BE2C (cell line): ENCODE measurements at places on chromosomes 2 and 18.

- DNase-seq: no peak
Measured at GRCh38 chr2:241020201-241020600, 21.8 kb downstream of the SNED1 start.

GRCh38 chr2:75170889-75171288 is 28.4 kb downstream of the TACR1 start:
- DNase-seq: no peak

DNA sequence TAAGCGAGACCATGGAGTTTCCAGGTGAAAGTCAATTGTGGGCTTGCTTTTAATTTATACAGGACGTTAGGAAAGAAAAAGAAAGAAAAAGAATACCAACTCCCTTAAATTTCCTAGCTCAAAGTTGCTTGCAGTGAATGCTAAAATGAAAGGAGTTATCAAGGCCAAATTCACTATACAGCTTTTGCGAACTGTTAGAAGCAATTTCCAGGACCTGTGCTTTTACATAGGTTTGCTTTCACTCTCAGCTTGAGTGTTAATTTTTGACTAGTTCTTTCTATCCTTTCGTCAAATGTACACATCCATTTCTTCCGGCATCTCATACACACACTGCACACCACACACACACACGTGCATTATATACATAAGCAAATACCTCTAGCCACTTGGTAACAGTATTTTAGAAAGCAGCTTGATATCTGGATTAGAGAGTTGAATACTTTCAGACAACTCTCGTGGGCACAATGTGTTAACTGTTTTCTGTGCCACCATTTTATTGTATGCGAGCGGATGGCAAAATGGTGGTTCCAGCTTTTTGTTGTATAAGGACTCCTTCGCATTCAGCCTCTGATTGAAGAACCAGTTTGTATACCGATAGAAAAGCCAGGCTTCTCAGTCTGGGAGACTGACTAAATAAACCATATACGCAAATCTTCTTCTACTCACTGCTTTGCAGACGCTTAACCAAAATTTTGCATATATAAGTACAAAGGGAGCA is 381.8 kb downstream of the MTX2 start:
- no peak for DNase-seq

DNA sequence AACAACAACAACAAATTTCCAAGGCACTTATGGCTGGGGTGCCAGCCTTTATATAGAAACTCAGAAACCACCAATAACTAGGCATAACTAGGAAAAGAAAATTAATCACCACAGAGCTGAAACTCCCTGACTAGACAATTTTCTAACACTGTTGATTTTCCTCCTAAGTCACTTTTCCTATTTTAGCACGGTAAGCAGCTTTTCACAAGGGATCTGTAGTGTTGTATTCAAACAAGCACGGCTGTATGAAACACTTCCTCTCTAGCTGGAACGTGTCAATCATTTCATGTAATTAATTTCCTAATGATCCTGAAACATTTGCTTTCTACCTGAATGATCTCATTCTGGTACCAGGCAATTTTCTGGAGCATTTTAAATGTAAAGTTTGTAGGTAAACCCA is 645.0 kb downstream of the IRS1 start:
- DNase-seq: no peak

- no peak for DNase-seq
Measured at GRCh38 chr2:172734711-172735581, 699 bp upstream of the RAPGEF4 start.

- no peak for DNase-seq
Measured at GRCh38 chr2:151808258-151809072, 19.8 kb downstream of the ARL5A start.

GRCh38 chr2:193868833-193869232 is 1674.1 kb upstream of the TMEFF2 start:
- DNase-seq: peak; percentile 20

DNA sequence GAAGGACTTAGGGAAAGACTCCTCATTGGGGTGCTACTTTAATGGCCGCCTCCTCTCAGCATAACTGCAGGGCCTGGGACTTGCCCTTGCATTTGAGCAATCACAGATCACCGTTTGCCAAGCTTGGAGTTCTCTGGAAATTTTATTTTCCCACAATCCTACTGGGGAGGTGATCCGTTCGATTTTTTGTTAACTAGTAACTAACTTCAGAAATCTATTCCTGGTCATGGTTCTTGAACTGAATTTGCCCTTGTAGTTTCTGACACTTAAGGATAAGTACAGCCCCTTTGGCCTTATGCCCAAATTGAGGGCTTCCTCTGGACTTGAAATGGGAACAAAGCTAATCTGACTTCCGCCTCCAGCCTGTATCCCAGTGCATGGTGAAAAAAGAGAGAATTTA is 60.5 kb upstream of the ST3GAL5 start:
- no peak for DNase-seq

DNA sequence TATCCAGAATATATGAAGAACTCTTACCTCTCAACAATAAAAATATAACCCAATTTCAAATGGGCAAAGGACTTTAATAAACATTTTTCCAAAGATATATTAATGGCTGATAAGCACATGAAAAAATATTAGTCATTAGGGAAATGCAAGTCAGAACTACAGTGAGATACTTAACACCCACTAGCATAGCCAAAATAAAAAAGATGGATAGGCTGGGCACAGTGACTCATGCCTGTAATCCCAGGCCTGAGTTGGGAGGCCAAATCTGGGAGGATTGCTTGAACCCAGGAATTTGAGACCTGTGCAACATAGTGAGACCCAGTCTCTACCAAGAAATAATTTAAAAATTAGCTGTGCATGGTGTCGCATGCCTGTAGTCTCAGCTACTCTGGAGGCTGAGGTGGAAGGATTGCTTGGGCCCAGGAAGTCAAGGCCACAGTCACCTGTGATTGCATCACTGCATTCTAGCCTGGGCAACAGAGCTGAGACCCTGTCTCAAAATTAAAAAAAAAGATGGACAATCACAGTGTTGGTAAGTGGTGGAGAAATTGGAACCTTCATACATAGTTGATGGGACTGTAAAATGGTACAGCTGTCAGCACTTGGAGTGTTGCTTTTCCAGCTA is 25.1 kb downstream of the MARCHF7 start:
- no peak for DNase-seq

DNA sequence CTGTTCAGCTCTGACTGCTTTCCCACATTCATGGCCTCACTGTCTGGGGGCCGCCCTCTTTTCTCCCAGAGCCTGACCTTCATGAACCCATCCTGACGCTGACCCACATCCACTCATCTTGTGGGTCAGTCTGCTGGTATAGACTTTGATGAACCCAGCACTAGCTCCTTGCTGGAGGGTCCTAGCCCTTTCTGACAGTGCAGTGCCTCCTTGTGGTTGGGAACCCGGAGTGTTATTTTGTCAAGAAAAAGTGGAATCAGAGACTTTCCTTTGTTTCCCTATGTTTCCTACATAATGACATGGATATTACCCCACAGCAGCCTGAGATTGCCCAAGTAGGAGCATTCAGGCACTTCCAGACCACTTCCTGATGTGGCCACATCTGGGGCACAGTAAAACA is 19.3 kb upstream of the OSR1 start:
- no peak for DNase-seq

DNA sequence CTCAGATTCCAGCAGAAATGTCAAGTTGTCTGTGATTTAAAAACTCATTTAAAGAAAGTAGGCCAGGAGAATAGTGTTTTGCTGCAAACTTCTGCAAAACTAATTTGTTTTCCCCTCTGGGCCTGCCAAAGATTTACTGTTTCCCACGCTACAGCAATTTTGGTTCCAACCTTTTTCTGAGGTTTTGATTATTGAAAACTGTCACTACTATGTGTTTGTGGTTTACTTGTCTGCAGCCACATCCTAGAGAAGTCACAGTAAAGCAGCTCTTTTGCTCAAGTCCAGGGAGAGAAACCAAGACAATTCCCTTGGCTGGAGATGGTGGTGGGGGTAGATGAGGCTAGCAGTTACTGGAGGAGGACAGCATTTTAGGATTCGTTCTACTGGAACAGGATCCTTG is 12.8 kb downstream of the IL1R2 start:
- no peak for DNase-seq

GRCh38 chr2:64145714-64146113 is 1.5 kb upstream of the PELI1 start:
- DNase-seq: no peak

GRCh38 chr18:23938043-23938756 is 76.4 kb upstream of the TTC39C start:
- peak; percentile 20 for DNase-seq

GRCh38 chr2:42359965-42360483 is 993 bp downstream of the COX7A2L start:
- DNase-seq: no peak

DNA sequence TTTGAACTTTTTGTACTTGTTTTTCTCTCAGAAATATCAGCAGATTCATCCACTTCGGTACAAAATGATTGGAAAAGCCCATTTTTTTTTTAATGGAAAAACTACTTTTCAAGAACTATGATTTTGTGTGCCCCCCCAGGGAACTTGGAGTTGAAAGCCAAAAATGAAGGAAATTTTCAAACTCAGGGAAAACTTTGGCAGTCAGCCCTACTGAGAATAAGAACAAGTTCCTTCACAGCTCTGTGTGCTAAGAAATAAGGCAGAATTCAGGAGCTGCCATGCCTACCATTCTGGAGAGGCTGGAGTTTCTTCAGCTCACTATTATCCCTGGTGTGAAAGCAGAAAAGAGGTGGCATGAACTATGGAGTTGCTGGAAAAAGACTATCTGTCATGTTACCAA is 226.0 kb upstream of the SLC35G4 start:
- DNase-seq: no peak

- no peak for DNase-seq
Measured at GRCh38 chr18:57794951-57795728, 8.0 kb downstream of the ATP8B1 start.

- no peak for DNase-seq
Measured at GRCh38 chr2:15158532-15158931, 402.6 kb downstream of the NBAS start.

DNA sequence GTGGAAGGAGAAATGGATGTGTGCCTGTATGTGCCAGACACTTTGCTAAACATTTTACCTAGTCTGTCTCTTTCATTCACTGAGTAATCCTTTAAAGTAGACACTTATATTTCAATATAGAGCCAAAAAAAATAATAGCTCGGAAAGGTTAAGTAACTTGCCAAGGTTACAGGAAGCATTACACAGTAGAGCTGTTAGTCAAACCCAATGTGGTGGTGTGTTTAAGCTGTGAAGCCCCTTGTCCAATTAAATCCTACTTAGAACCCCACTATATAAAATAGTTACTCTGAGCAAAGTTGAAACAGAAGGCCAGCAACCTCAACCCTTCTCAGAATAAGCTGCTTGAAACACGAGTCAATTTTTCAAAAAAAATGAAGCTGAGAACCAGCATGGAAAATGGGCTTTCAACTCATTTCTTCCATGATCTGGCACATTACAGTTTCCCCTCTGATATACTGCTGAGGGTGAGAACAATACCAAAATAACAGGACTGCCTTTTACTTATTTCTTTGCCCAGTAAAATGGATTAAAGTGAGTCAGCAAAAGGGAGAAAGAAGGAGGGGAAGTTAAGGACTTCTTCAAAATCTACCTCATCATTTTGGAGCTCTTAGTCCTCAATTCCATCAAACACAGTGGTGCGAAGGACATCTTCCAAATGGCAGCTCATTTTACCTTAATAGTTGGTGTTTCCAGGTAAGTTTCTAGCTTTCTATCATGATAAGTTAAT is 7.9 kb downstream of the RDH14 start:
- DNase-seq: no peak

GRCh38 chr2:60764736-60765534 is 8.9 kb downstream of the PAPOLG start:
- DNase-seq: no peak

GRCh38 chr18:36303211-36303844 is 5.8 kb downstream of the FHOD3 start:
- DNase-seq: no peak

DNA sequence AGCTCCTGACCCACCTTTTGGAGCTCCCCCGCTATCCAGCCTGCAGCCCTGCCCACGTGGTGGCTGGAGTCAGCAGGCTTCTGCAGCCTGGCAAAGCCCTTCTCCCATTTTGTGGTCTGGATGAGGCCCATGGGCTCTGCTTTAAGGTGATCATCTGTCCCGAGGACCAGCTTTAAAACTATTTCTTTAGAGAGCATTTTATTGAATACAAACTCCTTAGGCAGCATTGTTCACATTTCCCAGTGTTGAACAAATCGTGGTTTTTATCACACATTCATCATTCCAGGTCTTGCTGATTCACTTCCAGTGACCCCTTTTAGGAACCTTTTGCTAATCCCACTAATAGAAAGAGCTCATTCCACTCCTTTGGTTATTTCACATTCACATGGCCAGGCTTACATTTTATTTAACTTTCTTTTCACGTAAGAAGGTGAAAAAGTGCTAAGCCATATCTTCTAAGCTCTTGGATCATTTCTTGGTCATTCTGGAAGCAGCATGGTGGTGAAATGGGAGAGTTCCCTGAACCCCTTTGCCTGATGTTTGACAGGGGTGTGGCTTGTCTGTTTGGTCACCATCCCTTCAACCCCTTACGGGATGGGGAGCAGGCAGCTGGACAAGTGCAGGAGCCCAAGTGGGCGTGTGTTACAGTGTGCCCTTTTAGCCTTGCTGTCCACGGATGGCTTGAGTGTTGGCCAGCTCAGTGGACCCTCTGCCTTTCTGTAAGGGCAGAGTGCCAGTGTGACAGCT is 80.4 kb upstream of the RAPGEF4 start:
- no peak for DNase-seq

DNA sequence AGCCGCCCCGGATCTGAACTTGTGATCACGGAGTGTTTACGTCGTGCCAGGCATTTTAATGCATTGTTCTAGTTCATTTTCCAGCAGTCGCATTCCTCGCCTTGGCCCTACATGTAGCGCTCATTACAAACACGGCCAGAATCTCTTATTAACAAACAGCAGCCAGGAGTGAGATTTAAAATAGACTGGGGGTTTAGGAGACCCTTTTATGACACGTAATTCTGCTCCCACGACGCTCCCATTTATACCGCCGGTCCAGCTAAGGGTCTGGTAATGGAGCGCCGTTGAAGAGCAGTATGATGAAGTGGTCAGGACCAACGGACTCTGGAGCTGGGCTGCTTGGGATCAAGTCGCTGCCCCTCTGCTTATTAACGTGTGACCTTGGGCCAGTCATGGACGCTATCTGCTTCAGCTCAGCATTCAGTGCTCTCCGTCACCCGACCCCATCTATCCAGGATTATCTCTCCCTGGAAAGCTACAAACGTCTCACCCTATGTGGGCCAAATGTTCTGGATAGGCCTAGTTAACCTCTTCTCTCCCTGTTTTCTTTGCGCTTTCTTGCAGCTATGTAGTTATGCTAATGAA is 745 bp downstream of the MSH2 start:
- DNase-seq: no peak

DNA sequence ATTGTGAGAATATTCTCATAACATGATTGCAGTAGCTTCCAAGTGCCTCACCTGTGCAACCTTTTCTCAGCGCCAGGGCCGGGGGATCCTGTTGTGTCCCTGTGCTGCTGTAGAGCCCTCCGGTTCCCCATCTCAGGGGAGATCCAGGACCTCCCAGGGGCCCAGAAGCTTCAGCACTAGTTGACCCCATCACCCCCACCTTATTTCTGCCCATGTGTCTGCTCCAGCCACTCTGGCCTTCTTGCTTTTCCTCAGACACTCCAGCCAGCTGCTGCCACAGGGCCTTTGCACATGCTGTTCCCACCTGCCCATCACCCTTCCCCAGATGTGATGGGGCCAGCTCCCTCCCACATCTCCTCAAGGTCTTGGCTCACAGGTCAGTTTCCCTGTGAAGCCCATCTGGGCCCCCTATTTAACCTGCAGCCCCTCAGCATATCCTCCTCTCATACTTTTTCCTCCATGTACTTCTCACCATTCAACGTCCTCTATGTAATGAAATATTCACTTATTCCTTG is 226.5 kb downstream of the SEPTIN10 start:
- no peak for DNase-seq

GRCh38 chr2:39407516-39408296 is 29.4 kb downstream of the MAP4K3 start:
- no peak for DNase-seq
